Amniotic epithelial cell (primary cell): ENCODE measurements at places on chromosomes 4 and X.

DNA sequence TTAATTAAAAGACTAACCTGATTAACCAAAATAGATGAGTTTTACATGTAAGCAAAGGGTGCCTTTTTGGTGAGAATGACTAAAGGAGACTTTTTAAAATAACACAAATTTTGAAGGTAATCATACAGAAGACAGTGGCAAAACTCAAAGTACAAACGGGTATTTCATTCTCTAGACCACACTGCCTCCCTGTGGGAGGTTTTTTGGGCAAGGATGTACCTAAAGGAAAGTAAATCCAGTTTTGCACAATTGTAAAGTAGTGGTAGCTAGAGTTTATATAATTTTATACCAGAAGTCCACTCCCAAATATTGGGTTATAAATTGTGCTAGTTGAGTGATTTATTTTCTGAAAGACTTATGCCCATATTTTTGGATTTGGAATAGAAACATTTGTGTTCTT is 201.0 kb downstream of the PAPSS1 start:
- DNase-seq = peak; percentile 50

DNA sequence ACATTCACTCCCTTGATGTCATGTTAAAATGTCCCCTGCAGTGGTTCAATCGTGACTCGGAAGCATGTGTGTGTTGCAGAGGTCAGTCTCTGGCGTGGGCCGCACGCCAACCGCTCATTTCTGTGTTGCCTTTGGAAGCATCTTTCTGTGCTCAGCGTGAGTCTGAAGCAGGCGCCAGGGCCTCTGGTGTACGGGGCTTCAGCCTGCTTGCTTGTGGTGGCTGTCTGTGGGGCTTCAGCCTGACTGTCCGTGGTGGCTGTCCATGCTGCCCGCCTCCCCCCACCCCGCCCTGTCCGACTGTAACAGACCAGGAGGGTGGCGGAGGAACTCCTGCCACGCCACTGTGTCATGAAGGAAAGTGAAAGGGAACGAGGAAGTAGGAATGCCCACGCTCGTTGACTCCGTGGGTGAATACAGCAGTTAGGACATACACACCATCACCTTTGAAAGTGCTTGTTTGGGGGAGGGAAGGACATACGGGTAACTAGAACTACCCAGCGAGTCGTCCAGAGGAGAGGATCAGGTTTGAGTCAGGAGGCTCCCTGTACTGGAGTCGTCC is 14.7 kb upstream of the CLCN4 start:
- no peak for DNase-seq

DNA sequence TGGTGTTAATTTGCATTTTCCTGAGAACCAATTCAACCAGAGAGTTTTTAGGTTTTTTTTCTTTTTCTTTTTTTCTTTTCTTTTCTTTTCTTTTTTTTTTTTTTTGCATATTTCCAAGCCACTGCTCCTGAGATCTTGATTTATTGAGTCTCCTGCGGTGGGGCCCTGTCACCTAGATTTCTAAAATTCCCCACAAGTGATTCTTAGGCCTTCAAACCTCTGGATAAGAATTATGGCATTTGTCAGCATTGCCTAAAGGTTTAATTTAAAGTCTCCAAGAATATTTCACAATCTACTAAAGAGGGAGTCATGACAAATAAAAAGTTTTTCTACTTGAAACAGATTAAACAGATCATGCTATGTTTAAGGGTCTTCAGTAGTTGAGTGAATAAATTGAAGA is 84.9 kb downstream of the GAB1 start:
- DNase-seq = peak; percentile 60

DNA sequence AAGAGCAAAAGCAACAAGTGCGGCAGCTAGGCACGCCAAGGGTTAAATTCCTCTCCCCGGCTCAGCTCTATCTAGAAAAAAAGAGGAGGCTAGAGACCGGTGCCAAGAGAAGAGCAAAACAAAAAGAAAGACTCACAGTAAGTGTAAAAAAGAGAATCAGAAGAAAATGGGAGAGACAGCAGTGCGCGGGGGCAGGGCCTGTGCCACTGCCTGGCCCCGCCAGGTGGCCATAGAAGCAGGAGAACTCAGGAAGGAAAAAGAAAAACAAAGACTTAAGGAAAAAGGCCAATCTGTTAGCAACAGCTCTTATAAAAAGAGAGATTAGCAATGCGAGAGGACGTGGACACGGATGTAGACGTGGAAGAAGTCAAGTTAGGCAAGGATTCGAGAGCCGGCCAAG is 3.2 kb downstream of the ACOX3 start:
- DNase-seq = peak; percentile 25

- no peak for DNase-seq
Observed at GRCh38 chr4:141077611-141078225, 55.6 kb downstream of the RNF150 start.

DNA sequence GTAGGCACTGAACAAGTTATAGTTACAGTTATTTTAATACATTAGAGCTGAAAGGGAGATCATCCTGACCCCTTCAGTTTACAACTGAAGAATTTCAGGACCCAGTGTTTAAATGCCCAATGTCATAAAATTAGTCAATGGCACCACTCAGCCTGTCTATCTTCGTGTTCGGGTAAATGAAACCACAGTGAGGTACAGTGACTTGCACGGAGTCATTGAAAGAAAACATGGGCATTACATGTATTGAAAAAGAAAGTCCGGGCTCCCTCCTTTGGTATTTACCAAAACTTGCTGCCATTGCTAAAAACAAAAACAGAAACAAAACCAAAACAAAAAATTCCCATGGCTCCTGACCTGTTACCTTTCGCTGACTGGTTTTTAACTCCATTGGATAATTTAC is 131.7 kb downstream of the SH2D1A start:
- no peak for DNase-seq

- peak; percentile 83 for DNase-seq
Observed at GRCh38 chr4:146495269-146495668, 26.5 kb downstream of the SLC10A7 start.

DNA sequence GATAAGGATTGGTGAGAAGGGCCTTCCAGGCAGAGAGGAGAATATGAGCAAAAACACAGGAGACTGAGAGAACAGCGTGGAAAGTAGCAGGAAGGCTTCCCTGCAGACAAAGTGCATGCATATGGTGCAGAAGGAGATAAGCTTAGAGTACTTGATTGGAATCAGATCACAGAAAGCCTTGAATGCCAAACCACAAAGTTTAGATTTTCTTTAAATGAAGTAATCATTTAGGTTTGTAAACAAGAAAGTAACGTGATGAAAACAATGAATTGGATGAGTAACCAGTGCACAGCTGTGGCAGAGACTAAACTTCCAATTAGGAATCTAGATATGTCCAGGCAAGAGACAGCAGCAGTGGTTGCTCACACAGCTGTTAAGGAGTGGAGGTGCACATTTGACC is 83.8 kb upstream of the C1QTNF7 start:
- peak; percentile 92 for DNase-seq
